ENCODE measurements at places on chromosomes 11 and 22.

GRCh38 chr11:11416917-11417316, 63.9 kb upstream of the CSNK2A3 start:
- no peak for DNase-seq

DNA sequence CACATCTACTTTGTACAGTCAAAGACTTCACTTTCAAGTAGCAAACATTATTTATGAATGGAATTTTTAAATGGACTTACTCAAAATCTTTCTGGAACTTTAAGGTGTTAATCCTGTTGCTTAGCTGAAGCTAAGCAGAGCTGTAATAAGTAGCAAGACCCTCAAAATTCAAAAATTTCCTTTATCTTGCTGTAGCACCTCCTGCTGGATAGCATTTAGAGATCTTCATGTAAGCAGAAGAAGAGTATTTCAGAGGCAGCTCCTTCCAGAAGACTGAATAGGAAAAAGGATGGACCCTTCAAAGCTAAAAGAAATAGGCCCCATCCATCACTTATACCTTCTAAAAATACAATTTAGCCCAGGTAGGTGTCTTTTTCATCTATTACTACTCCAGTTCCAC, 3.4 kb downstream of the PHF21A start:
- DNase-seq, result no peak

DNA sequence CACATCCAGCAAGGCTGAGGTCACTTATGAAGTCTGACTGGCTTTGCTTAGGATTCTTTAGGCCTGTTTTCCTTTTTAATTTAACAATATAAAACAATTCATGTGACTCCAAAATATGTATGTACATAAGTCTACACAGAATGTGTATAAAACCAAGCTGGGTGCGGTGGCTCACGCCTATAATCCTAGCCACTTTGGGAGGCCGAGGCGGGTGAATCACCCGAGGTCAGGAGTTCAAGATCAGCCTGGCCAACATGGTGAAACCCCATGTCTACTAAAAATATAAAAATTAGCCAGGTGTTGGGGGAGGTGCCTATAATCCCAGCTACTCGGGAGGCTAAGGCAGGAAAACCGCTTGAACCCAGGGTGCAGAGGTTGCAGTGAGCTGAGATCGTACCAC, 83.1 kb downstream of the SHANK2 start:
- DNase-seq, result no peak

DNA sequence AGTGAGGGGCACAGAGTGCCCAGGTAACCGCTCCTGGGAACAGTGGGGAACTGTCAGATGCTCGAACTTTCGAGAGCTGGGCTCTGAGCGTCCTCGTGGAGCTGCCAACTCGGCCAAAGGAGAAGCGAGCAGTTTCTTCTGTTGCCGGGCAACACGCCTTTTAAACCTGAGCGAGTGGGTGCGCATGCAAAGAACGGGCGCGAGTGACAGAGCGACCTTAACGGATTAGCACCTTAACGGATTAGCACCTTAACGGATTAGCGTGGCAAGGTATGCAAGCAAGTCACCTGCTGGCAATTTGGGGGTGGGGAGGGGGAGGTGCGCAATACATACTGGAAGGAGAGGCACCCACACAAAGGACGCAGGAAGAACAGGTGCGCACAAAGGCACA, 61.8 kb upstream of the PRODH start:
- DNase-seq, result no peak

DNA sequence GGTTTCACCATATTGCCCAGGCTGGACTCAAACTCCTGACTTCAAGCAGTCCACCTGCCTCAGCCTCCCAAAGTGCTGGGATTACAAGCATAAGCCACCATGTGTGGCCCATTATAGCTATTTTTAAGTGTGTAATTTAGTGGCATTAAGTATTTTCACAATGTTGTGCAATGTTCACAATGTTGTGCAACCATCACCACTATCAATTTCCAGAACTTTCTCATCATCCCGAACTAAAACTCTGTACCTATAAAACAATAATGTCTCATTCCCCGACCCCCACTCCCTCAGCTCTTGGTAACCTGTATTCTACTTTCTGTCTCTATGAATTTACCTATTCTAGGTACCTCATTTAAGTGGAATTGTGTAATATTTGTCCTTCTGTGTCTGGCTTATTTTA, 7.5 kb downstream of the CFAP68 start:
- no peak for DNase-seq

DNA sequence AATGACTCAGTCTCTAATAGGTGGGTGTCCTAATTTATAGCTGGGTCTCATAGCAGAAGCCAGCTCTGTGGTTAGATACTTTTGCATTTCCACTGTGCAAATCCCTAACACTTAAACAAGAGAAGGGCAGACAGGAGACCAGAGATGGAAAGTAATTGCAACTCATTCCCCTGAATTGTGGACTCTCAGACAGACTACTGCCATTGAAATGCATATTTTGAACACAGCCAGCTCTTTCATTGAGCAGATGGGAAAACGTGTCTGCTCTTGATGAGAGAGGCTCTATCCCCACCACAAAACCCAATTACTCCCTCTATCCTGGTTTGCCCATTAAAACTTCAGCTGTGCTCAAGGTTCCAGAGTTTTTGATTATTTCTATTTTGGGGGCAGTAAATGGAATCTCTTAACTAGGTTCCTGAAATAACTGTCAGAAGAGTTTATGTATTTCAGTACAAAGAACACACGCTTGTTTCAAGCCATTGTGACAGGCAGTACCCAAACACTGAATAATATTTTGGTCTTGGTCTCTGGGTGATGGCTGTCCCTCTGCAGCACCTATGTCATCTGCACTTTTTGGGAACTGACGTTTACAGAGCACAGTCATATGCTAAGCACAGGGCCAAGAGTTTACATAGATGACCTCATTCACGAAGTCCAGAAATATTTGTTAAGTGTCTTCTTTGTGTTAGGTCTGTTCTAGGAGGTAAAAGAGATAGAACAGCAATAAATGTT, 41.7 kb downstream of the FAM227A start:
- no peak for DNase-seq

GRCh38 chr11:12842933-12843636, 166.0 kb upstream of the RASSF10 start:
- DNase-seq, result no peak

GRCh38 chr11:134331354-134332188, at the start of gene GLB1L2:
Gene GLB1L2, plus strand, starts transcription at chr11:134331988. Its CDS starts 74 bp downstream, at chr11:134332062.
- DNase-seq, result peak; percentile 72

- DNase-seq, result no peak
Measured at GRCh38 chr11:102154806-102155205, 44.6 kb downstream of the YAP1 start.

DNA sequence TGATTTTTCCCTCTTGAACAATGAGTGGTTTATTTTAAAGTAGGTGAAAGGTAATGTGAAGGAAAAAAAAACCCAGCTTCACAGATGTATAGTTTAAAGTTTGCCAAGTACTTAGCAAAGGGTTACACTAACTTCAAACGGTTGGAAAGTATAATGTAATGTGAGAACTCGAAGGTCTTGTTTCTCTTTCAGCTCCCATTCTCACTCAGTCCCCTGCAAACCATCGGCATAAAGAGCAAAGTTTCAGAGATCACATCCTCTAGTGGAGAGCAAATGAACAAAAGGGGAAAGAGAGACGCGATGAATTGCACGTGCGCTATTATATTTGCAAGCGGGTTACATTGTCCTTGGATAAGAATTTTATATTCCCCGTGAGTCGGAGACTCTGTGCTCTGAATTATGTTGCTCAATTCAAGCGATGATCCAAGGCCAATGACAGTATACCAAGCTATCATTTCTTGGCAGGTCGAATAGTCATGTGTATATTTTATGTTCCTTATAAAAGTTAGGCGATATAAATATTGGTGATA, 37.6 kb upstream of the BIRC3 start:
- DNase-seq, result no peak

GRCh38 chr22:24331468-24332440, 61.1 kb downstream of the SPECC1L start:
- DNase-seq, result no peak

- no peak for DNase-seq
Measured at GRCh38 chr11:120832481-120833238, 191.2 kb upstream of the TBCEL start.

DNA sequence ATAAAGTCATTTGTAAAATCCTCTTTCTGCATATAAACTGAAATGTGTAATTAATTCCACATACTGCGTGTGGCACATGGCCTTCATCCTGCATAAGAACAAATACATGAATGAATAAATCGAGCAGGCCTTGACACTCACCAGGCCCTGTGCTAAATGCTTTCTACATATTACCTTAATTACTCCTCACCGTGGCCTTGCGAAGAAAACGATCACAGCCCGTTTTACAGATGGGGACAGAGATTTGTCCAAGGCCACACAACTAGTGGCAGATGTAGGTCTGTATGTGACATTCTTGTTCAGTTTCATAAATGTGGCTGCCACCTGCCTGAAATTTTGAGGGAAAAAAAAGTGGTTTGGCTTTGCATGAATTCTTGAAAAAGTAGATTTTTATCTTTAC, 5.8 kb upstream of the CCND1 start:
- DNase-seq, result no peak

GRCh38 chr11:119107538-119108145, 498 bp downstream of the C2CD2L start:
- DNase-seq, result no peak

Data from T follicular helper cell (primary cell).